Heart left ventricle (tissue), 16 donors: ENCODE measurements at places on chromosomes 3 and 15. TPM values are rescaled to one million over a fixed set of nuclear protein-coding genes. Genes with fewer than 3 reads are reported as not detected.

NAA50 gene
- total RNA-seq, result 103 TPM

HDGFL3 gene
- 48.5 TPM for total RNA-seq

DNA sequence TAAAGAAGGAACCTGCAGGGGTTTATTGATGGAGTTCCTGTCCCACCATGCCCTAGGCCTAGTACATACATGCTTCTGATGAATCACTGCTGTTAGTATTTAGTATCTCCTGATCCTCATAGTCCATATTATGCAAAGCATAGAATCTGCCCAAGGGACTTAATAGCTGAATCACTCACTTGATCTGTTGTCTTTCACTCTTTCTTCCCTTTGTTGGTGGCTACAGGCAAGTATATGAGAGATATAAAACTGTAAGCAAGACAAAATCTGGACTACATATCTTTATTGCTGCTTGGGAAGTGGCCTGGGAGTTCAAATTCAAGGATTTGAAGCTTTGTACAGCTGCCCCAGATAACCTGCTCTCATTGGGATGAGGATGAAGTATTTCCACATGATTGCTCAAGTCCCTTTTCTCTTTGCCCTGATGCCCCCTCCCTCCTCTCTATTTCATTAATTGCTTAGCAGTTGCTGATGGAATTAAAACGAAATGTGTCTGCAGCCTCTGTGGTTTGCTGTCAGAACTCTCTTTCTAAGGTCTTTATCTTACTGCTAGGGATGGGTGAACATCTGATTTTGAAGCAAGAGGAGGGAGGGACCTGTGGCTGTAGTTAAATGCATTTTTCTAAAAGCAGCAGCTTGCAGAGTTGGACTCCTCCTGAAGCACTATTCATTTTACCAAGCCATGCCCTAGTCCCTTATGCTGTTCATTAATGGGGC is 114.1 kb downstream of the ZNF609 start:
- DNase-seq, result no peak

DNA sequence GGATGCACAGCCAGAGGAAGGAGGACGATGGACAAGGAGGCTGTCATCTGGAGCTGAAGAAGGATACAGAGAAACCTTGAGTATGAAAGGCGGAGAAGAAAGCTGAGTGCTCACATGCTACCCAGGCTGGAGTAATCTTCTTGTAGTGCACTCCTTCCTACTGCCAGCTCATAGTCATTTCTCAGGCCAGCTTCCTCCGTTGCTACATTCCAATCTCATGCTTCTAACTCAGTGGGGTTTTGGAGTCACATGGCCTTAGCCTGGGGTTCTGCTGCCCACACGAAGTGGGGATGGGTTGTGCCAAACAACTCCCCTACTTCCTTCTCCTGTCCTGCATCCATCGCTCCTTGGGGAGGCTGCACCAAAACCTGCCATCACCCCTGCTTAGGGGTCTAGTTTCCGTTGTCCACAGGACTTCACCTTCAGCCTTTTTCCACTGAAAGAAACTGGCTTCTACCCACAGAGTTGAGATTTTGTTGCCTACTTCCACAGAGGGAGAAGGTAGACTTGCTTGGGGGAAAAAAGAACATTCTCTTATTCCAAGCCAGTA is 239.9 kb downstream of the EPHB1 start:
- DNase-seq, result no peak

GRCh38 chr3:25508901-25509300 is 80.8 kb downstream of the RARB start:
- no peak for DNase-seq

DNA sequence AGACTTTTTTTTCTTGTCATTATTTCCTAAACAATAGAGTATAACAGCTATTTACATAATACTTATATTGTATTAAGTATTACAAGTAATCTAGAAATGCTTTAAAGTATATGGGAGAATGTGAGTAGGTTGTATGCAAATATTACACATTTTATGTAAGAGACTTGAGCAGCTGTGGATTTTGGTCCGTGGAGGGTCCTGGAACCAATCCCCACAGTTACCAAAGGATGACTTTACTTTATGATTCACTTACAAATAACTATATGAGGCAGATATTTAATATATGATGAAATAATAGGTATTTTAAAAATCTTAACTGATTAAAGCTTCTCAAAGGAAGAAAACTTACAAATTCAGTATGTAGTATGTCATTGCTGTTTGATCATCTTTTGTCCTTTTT is 56.3 kb downstream of the PPP2R3A start:
- no peak for DNase-seq

DNA sequence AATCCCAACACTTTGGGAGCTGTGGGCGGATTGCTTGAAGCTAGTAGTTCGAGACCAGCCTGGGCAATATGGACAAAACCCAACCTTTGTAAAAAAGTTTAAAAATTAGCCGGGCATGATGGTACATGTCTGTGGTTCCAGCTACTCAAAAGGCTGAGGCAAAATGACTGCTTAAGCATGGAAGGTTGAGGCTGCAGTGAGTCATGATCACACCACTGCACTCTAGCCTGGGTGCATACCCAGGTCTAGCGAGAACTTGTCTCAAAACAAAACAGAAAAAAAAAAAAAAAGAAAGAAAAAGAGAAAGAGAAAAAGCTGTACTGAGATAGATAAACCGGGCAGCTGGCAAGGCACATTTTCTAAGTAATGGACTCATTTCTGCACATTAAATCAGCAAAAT is 10.6 kb downstream of the ARPP19 start:
- DNase-seq, result no peak

- DNase-seq, result no peak
Measured at GRCh38 chr3:9255976-9256375, 6.5 kb upstream of the SRGAP3 start.

DNA sequence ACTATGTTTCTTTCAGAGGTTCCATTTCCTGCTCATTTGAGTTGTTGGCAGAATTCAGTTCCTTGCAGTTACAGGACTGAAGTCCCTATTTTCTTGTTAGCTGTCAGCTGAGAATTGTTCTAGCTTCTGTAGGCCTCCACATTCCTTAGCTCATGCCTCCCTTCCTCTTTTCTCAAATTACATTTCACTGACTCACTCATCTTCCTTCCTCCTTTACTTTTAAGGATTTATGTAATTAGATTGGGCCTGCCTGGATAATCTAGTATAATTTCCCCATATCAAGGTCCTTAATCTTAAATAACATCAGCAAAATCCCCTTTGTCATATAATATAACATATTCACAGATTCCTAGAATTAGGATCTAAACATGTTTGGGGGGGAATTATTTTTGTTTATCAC is 40.6 kb upstream of the RBMS3 start:
- DNase-seq, result no peak

DNA sequence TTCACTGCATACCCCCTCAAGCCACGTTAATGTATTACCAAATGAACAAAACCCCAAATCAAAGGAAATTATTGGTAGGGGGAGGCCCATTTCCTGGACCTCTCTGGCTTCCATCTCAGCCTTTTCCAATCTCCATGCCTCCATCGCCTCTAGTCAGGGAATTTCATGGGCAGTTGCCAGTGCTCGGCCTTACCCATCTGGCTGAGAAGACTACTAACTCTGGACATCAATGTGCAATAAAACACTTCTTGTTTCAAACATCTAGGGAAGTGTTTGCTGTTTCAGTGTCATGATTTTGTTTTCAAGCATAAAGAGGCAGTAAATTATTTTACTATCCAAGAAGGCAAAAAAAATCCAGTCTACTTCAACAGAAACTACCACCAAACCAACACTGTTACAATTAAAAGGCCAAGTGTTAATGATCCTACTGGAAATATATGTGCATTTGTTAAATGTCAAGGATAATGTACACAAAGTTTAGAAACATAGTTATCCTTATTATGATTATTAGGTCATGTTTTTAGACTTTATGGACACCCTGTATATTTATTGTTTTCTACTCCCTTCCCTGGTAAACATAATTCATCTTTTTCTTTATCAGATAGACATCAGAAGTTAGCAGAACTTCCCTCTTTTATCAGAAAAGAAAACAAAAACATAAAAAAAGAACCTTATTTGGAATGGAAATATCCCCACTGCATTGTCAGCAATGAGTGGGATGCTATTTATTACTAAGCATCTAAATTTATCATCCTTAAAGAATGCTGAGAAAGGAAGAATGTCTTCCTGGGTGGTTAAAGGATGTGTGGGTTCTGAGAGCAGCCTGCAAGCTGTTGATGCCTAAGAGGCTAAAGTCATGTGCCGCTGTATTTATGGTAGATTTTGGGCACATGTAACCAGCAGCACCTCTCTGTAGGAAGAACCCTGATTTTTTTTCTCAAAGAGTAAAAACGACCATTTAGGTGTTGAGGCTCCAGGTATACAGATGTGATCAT is 15.2 kb downstream of the LDHAL6B start:
- DNase-seq, result no peak
